CD4-positive, alpha-beta T cell treated with Interleukin-1 beta for 1 hour (primary cell): ENCODE measurements at places on chromosomes 4 and X.

- no peak for DNase-seq
Observed at GRCh38 chr4:152620915-152621314, 58.9 kb downstream of the TMEM154 start.

- no peak for DNase-seq
Observed at GRCh38 chr4:39721788-39722187, 23.9 kb downstream of the UBE2K start.

DNA sequence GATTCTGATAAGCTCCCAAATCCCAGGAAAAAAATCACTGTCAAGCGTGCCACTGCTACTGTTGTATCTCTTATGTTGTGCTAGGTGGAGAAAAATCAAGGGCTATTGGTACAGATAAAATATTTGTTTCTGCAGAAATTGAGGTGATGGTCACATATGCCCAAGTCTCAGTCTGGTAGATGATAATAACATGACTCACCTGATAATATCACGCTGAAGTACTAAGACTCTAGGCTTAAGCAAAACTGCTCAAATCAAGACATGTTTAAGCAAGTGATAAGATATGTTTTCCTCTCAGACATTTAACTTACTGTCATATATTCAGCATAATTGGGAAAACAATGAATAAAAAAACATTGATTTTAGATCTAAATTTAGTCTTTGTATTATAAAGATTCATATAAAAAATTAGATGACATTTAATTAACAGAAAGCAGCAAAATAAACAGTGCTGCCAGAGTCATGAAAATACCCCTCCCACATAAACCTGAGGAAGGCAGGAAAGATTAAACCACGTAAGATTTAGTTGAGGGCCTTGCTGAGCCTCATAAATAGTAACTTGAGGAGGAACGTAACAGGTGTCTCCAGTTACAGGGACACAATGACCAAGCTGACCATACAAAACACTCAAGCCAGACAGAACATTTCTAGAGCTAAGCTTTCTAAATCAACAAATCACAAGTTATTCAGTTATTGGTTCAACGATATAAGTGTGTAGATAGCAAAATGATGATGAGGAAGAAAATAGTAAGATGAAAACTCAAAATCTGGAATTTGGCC is 143.5 kb downstream of the CHM start:
- no peak for DNase-seq

DNA sequence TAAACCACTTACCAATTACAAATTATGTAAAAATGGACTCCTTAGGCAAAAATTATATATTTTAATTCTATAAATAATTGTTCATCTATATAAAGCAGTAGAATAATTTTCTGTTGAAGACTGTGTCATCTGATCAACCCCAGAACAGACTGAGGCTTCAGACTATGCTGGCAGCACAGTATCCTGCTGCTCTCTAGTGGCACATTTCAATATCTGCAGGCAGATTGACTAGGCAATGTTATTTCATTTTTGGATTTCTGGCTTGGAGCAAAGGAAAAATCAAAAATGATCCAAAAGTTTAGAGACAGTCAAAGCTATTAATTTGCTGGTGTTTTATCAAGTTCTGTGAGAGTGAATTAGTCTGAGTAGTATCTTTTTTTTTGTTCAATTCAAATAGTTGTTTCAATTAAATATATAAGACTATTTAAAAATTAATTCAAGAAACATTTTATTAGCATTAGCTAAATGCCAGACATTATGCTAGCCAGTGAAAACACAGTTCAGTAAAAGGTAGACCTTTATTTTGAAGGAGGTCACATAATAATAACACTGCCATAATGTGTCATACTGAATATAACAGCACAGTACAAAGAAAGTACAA is 21.3 kb upstream of the SULT1E1 start:
- peak; percentile 22 for DNase-seq

DNA sequence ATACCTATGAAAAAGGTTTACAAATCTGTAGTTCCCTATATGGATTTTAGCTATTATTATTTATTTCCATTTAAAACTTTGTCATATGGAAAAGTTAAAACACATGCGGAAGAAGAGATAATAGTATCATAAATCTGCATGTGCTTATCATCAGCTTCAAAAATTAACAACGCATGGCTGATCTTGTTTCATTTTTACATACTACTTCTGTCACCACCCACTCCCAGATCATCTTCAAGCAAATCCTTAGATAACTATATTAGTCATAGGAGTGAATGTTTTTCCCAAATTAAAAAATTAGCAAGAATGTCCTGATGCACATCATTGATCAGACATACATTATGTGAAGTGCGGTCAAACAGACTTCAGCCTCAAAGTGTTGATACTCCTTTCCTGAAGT is 24.6 kb upstream of the MOB1B start:
- no peak for DNase-seq

GRCh38 chrX:136250191-136251040 is 784 bp downstream of the MAP7D3 start:
- DNase-seq = no peak

DNA sequence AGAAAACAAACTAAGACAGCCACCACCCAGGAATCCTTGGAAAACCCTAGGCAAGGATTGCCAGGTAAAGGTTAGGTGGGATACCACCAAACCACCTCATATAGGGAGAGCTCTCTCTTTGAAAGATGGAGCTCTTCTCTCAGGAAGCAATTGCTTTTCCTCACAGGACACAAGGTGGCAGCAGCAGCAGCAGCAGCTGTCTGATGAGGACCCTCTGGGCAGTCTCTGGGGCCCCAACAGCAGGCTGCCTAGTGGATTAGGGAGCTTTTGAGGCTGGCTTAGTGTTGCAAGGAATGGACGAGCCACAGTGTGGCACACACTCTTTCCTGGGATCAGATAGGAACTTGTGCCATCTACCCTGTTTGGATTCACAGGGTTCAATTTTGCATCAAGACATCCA is 41.4 kb upstream of the CHRDL1 start:
- no peak for DNase-seq

GRCh38 chr4:130210864-130211263 is 1114.9 kb downstream of the C4orf33 start:
- no peak for DNase-seq

- DNase-seq = no peak
Observed at GRCh38 chr4:173698557-173699262, 168.7 kb upstream of the HAND2 start.

DNA sequence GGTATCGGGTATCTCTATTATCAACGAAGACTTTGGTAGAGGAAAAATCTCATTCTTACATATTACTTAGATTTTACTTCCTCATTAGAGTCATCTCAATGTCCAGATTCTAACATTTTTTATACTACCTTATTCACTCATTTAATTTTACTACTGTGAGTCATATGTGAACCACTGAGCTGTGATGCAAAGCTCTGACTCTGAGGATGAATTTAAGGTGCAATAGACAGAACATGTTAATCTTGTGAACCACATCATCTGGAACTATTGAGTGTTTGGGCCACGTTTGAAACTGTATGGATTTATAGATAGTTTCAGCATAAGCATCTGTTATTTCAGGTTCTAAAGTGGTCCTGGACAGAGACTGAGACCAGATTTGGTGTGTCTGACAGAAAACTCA is 78.4 kb downstream of the PWWP3B start:
- DNase-seq = no peak

GRCh38 chrX:30930679-30931078 is 41.6 kb upstream of the TAB3 start:
- DNase-seq = no peak

DNA sequence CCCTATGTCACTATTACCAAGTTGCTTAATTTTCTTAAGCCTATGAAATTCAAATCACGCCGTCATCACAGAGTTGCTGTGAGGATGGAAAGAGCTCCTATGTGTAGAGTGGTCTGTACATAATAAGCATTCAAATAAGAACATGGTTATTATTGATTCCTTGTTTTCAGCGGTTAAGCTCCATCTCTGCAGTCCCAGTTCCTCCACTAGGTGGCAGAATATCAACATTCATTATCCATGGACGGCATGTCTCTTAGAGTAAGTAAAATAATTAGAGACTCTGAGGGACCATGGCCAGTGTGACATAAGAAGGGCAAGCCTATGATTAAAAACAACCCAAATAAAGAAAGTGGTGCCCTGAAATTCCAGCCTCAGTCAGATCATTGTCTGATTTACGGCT is 132.5 kb upstream of the NHS start:
- DNase-seq = peak; percentile 3

DNA sequence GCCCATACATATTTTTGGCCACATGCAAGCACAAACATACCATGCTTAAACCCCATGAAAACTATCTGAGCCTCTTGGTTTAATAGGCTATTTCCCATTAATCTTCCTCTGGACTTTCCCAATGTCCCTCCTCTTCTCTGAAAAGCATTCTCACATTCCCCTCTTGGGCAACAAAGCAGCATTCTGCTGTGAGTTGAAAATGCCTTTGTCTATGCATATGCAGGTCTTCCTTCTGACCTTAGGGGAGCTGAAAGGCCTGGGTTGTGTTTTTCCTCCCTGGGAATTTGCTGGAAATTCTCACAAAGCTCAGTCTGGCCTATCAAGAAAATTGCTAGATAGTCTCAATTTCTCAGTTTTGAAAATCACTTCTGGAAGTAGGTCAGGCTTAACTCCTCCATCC is 4.2 kb downstream of the VSIG4 start:
- no peak for DNase-seq

GRCh38 chr4:146143888-146144287 is 31.6 kb upstream of the LSM6 start:
- DNase-seq = no peak

DNA sequence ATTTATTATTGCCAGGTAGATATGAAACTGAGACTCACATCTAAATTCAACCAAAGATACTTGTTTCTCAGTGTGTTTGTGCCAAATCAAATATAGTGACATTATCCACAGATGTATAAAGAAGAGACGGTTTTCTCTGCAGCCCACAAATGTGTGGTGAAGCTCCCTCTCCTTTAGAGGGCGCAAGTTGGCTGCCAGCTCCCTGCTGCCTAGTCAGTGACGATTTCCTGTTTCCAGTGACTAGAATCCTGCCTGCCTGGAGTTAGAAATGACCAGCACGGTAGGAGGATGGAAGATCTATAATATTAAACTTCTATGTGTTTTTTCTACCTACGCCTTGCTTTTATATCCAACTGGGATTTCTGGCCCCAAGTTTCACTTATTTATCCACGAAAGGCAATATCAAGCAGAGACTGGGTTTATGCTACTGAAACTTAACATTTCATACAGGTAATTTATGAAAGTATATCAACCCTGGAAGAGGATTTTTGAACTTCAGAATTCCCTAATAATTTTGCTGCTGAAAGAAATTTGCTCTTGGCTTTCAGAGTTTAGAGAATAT is 1793.7 kb upstream of the TENM3 start:
- DNase-seq = no peak

DNA sequence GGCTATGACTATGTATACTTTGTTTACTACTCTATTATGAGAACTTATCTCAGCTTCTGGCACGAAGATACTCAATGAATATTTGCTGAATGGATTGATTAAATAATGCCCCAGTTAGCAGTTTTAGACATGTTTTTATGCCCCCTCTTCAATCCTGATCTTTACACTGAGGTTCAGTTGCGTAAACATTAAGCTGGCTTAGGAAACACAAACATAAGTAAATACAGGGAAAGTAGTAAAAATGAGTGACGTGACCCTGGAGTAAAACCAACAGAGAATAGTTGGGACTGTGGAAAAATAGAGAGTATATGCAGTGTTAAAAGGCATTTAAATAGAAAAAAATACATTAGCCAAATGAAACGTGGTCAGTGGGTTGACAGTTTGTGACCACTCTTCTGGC is 387.0 kb upstream of the ACTRT1 start:
- no peak for DNase-seq

GRCh38 chr4:3670521-3671519 is 95.4 kb upstream of the ADRA2C start:
- no peak for DNase-seq

DNA sequence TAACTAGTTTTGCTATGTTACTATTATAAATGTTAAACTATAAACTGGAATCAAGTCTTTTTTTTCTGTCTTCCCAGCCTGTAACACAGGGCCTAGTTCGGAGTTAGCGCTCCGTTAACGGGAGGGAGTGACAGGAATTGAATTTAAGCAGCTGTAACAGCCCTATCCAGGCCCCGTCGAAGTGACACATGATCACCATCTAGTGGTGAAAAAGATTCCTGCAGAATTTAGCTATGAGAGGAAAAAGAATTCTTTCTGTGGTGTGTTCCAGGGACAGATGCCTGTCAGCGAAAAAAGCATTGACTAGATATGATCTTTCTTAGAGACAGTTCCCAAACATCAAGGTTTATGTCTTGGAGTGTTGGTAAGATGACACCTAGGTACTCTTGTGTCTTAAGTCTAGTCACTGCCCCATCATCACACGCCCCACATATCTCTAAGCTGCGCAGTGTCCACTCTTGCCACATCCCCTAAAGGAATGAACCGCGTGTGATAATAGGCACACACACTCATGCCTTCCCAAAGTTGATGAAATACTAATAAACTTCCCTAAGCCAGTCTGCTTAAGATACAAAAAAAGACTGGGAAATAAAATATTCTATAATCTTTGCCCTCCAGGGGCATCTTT is 2.1 kb downstream of the GAB3 start:
- peak; percentile 58 for DNase-seq

- DNase-seq = no peak
Observed at GRCh38 chr4:144734522-144734921, 88.6 kb downstream of the HHIP start.

DNA sequence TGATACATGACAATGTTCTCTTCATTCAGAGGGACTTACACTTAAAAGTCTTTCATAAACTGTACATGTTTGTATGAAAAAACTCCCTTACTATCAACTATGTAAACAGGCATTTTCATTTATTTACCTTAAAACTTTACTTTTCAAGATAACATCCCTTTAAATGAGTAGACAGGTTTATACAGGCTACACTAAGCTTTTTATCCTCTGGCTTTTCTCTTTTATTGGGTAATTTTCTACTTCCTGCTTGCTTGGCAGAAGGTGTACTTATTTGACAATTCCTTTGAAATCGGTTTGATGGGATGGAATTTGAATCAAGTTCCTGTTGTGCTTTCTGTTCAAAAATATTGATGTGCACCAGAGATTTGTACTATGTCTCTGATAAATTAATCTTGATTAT is 81.4 kb downstream of the PTPN13 start:
- no peak for DNase-seq

DNA sequence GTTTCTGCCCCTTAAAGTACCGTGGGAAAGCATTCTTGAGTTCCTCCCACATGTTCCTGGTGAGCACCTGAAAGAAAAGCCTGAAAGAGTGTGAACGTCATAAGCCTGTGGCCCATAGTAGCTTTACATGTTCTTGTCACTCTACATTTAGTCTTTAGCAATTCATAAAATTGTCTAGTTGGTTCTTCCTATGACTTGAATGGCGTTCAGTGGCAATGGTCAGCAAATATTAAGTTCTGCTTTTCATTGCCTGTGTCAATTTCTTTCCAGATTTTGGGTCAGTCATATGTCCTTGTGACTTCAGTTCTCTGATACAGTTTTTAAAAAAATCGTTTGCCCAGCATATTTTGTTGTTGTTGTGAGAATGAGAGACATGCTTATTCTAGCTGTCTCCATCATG is 650.0 kb upstream of the BOD1L1 start:
- no peak for DNase-seq
